ENCODE measurements at places on chromosomes 3 and 15.

GRCh38 chr3:123444744-123445143, 4.1 kb downstream of the ADCY5 start:
- DNase-seq = no peak

- no peak for DNase-seq
Observed at GRCh38 chr3:18556503-18557135, 131.5 kb upstream of the SATB1 start.

DNA sequence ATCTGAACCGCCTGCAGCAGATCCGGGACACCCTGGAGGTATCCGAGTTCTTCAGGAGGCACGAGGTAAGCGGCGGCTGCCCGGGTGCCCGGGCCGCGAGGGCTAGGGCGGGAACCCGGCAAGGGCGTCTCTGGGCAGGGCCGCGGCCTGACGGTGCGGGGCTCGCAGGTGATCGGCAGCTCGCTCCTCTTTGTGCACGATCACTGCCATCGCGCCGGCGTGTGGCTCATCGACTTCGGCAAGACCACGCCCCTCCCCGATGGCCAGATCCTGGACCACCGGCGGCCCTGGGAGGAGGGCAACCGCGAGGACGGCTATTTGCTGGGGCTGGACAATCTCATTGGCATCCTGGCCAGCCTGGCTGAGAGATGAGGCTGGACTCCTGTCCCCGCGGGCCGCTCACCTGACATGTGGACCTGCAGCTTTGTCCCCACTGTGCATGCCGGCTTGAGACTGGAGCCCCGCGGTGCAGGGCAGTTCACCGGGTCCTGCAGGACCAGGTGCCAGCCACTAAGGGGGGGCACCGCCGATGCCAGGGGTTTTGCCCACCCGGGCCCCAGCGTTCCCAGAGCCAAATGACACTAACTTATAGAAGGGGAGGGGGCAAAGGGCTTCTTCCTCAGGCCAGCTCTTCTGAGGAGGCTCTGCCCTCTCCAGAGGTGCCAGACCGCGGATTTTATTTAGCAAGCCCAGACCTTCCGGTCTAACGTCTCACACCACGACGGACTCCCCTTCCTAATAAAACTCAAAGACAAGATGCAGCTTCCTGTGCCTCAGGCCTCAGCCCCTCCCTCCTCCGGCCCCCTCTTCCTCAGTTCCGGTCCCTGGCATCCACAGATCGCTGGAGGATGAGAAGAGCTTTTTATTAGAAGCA, 9.4 kb downstream of the ITPKA start:
- DNase-seq = no peak

GRCh38 chr15:29687939-29688505, 134.2 kb downstream of the TJP1 start:
- DNase-seq = no peak

- DNase-seq = no peak
Observed at GRCh38 chr3:17852217-17852616, 109.8 kb upstream of the TBC1D5 start.

DNA sequence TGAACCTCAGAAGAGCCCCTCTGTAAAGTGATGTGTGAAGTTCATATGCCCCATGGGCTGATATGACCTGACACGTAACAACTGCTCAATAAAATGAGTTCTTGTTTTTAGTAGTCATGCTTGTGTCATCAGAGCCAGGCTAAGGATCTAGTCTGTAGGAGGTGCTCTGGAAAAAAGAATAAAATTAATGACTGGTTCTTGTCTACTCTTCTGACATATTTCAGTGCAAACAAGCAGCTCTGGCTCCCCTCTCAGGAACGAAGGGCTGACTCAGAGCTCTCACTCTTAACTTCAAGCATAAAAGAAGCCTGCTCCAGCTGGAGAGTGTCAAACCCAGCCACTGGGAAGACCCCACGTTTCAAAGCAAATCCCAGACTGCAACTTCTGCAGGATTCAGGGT, 77.0 kb downstream of the LRIG1 start:
- DNase-seq = no peak

- DNase-seq = no peak
Observed at GRCh38 chr3:16130066-16130465, 44.4 kb upstream of the GALNT15 start.

DNA sequence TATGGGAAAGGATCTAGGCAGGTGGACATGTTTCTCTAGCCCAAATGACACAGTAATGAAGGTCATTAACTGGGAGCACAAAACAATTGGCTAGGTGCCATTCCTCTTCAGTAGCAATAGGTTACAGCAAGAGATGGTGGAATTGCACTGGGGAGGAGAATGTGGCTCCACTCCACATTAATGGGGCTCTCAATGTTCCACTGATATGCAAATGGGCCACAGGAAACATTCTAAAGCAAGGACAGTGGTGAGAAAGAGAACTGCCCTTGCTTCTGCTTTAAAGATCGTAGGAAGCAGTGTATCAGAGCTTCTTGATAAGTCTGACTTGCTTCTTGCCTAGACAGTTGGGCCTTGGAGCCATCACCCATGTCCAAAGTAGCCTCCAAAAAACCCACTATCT, 271.4 kb upstream of the PPP2R3A start:
- DNase-seq = no peak

DNA sequence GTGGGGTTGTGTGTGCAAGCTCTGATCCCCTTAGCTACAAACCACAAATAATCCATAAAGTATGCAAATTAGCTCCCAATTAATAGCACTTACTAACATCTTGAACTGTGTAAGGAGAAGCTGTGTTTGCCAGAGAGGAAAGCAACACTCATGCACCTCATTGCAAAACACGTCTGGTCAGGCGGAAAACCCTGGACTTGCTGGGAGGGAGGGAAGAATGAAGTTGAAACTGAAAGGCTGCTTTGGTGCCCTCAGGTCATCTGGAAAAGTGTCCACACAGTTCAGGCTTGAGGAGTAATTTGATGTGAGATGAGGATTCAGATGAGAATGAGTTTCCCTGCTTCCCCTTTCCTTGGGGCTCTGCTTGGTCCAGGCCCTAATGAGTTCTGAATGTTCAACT, 185.5 kb upstream of the ANKRD28 start:
- DNase-seq = peak; percentile 30

DNA sequence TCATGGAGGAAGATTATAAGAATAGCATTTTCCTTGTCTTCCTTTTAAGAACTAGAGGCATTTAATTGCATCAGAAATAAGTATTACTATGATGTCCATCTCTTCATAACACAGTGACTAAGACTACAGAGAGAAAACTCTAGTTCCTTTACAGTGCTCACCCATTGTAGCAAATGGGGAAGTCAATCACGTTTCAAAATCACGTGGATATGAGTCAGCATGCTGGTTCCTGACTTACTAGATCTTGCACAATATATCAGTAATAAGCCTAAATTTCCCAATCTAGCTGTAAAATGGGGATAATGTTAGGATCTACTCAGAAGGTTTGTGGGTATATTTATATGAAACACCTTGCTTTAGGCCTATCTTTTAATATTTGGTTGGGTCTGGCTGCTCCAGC, 254.8 kb upstream of the EOMES start:
- no peak for DNase-seq

DNA sequence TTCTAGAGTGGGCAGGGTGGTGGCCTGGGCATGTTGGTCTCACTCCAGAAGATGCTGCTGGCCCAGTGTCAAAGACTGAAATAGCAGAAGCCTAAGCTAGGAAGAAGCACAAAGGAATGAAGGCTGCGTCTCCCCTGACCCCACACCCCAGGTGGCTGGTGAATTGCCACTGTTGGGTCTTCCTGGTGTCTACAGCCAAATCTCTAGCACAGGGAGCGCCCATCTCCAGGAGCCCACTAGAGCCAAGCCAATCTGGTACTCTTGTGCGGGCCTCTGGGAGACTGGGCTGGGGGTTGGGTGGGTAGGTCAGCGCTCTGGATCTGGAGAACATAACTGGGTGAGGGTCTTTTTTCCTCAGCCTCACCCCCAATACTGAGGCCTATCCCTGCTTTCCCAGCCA, 894 bp downstream of the TUSC2 start:
- no peak for DNase-seq

DNA sequence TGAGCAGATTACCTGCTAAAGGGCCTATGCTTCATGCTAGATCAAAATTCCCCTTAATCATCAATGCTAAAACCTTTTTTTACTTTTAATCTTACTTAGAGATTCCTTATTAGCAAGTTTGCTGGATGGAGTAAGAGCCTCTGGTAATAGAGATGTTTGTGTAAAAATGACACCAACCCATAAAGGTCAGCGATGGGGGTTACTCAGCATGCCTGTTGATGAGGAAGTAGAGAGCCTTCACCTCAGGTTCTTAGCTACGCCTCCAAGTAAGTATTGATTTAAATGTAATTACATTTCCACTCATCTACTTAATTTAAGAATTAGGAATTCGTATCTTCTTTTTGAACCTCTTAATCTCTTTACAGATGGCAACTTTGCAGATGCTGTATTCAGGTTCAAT, 38.8 kb downstream of the DNAJC13 start:
- no peak for DNase-seq

GRCh38 chr3:59313365-59313764, 263.5 kb upstream of the CFAP20DC start:
- DNase-seq = peak; percentile 30

- DNase-seq = no peak
Observed at GRCh38 chr3:5053021-5053831, 68.9 kb upstream of the ARL8B start.
